ENCODE measurements at places on chromosomes 1 and 21.

- DNase-seq: no peak
Observed at GRCh38 chr1:201515895-201516294, 9.0 kb upstream of the CSRP1 start.

DNA sequence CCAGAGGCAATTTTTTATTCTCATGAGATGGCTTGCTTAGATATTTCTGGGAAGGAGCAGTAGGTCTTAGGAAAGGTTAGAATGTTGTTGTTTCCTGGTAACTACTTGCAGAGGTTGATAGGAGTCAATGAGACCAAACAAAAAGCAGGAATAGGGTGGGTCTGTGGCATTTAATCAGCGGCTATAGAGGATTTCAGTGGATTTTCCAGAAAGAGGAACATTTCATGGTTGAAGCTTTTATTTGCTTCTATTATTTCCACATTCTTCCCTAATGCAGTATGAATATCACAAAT is 111.3 kb upstream of the PALMD start:
- no peak for DNase-seq

DNA sequence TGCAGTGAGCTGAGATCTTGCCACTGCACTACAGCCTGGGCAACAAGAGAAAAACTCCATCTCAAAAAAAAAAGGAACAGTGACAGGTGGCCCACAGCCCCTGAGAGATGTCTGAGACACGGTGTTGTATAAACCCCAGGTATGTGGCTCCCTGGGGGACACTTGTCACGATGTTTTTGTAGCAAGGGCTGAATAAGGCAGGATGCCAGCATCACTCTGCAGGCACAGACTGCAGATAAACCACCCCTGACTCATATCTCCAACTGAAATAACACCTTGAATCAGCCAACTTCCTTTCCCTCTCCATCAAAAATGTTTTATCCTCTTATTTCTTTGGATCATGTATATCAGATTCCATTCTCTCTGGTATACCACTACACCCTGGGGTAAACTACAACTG is 52.5 kb downstream of the NMNAT2 start:
- no peak for DNase-seq

DNA sequence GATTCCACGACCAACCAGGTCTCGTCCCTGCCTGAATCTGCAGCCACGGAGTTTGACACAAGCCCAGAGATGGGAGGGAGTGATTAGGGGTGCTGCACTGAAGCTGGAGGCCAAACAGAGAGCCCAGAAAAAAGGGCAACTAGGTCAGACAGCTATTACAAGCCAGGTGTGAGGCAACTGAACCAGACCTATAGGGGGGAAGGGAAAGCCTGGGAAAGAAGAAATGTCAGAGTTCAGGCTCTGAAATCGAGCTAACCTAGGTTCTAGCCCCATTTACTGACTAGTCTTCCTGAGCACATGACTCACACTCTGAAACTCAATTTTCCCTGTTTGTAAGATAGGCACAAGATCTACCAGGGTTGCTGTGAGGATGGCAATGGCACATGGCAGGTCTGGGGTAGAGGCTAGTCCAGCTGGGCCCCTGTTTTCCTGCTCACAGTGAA is 1.7 kb downstream of the DHCR24 start:
- no peak for DNase-seq

- no peak for DNase-seq
Observed at GRCh38 chr1:12405325-12406210, 175.7 kb downstream of the VPS13D start.

DNA sequence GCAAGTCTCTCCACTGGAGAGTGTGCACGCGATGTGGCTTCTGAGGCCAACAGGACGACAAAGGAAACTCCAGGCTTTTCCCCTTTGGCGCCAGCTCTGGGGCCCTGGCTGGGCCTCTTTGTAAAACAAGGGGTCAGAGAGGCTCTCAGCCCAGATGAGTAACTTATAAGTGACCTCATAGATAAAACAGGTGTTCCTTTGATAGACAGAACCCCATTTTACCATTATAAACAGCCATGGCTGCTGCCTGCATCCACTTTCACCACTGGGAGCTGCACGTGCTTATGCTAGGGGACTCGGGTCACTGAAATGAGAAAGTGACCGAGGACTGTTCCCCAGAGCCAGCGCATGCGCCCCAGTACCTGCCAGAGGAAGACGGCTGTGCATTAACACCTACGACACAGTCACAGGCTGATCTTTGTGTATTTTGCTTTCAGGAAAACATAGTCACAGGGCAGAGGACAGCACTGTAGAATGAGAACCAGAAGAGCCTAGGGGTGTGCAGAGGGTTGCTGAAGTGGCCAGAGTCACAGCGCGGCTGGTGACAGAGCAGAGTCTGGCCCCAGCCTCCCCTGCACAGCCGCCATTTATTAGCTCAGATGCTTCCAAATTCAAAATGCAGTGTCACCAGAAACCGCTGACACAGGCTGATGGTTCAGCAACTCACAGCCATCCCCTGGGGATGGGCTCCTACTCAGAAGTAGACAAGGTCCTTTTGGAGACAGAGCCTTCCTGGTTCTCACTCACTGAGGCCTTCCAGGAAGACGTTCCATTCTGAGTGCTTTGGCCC is 12.7 kb downstream of the RNF207 start:
- no peak for DNase-seq

GRCh38 chr1:27662707-27663393 is 9.1 kb downstream of the IFI6 start:
- peak; percentile 78 for DNase-seq

DNA sequence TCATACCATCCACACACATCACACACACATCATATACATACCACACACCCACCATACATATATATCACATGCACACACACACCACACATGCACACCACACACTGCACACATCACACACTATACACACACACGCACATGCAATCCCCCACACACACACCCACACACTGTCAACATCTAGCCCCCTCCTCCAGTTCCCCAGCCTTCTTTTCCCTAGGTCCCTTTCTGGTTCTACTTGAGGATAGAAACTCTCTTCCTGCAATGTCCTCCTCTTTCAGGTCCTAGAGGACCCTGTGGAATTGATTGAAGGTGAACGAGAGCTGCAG is 4.3 kb downstream of the CASQ1 start:
- no peak for DNase-seq

GRCh38 chr1:193066606-193067005 is 7.2 kb downstream of the RO60 start:
- DNase-seq: no peak

DNA sequence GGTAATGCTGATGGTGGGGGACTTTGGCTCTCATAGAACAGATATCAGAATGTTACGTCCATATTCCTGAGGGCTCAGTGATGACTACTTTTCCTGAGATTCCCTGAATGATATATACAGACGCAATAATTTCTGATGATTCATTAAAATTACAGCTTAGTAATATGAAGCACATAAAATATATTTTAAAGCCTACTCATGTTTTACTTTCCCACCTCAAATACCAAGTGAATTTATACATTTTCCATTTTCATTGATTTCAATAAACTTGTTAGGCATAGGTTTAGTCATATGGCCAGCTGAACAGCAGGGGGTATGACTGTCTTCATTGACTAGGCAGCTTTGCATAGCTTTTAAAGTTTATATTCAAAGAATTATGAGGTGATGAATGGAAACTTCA is 26.2 kb upstream of the PDC start:
- DNase-seq: no peak

GRCh38 chr1:66731170-66731865 is 20.9 kb upstream of the DYNLT5 start:
- DNase-seq: no peak

- no peak for DNase-seq
Observed at GRCh38 chr21:31837618-31838390, 35.0 kb upstream of the HUNK start.

- no peak for DNase-seq
Observed at GRCh38 chr1:229209816-229210215, 61.1 kb upstream of the RAB4A start.

- no peak for DNase-seq
Observed at GRCh38 chr1:171501305-171502024, 16.1 kb downstream of the PRRC2C start.
